ENCODE measurements at places on chromosomes 2 and 18.

DNA sequence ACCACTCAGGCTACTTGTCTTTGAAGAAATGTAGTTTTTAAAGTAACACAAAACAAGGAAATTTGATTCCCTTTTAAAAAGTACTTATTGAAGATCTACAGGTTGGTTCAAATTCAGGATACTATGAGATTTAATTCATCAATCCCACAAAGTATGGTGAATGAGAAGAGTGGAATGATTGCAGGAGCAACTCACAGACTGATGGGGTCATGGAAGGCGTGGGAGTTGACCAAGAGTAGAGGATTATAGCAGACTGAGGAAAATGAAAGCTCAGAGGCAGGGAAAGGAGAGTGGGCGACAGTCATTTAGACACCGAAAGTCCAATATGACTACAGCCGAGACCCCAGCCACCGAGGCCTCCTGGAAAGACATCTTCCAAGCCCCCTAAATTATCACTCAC lies 12.5 kb upstream of the DAPL1 start:
- no peak for DNase-seq

GRCh38 chr18:49178321-49178720 lies 227.6 kb upstream of the SMAD7 start:
- DNase-seq, result no peak

GRCh38 chr18:79424008-79424565 lies 28.4 kb downstream of the NFATC1 start:
- DNase-seq, result no peak

DNA sequence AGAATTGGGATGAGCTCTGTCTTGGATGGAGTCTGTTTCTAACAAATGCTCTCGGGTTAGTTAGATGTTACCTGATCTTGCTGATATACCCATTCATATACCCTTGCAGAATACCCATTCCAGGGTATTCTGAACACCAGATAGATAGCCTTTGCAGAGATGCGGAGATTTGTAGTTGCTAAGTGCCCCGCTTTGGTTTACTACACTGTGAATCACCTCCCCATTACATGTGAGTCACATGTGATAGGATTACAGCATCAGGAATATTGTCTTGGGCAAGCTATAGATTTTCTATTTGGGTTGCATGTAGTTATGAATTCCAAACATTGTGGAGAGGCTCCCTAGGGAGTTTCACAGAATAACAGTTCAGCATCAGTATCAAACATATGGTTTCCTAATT lies 3.8 kb downstream of the VSNL1 start:
- DNase-seq, result no peak

DNA sequence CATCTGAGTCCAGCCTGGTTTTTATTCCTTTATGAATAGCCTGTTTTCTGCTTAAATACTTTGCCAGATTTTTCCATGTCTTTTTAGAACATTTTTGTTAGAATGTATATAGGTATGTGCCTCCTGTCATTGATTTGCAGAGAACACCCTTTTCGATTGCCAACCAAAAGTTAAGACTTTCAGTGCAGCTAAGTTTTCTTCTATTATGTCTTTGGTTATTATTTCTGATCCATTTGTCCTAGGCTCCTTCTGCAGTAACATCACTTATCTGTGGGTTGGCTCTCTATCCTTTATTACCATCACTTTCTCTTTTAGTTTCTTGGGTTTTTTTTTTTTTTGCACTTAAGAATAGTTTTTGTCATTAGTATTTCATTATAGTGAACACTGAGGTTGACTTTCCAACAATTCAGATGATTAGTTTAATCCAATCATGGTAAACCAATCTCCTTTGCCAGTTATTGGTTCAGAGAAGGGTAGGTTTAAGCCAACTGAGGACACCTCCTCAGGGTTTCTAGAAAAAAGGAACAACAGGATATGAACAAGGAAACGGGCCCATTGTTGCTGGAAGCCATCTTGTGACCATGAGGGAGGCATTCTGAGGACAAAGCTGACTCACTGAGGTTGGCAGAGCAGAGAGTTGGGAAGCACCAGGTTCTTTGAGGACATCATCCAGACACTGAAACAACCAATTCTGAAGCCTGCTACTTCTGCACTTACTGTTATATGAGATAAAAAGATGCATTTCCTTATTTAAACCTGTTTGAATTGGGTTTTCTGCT lies 37.9 kb upstream of the GBX2 start:
- no peak for DNase-seq

DNA sequence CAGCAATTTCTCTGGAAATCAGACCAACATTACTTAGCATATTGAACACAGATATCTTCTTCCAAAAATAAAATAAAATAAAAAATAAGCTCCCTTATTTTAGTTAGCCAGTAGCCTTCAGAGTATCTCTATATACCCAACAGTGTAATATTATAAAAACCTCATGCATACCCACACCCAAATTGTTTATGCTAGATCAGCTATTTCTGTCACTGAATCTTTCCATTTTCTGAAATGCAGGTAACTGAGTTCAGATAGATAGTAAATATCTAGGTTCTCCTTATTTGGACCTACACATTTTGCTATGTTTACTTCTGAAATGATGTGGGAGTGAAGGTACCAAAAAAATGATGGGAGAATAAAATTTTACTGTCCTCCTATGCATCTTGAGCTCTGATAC lies 39.9 kb downstream of the TTC21B start:
- no peak for DNase-seq

- DNase-seq, result no peak
These were observed 55.3 kb upstream of the YWHAQ start for GRCh38 chr2:9686061-9686460.

- no peak for DNase-seq
These were observed 95.5 kb downstream of the ARL4C start for GRCh38 chr2:234401426-234401825.

DNA sequence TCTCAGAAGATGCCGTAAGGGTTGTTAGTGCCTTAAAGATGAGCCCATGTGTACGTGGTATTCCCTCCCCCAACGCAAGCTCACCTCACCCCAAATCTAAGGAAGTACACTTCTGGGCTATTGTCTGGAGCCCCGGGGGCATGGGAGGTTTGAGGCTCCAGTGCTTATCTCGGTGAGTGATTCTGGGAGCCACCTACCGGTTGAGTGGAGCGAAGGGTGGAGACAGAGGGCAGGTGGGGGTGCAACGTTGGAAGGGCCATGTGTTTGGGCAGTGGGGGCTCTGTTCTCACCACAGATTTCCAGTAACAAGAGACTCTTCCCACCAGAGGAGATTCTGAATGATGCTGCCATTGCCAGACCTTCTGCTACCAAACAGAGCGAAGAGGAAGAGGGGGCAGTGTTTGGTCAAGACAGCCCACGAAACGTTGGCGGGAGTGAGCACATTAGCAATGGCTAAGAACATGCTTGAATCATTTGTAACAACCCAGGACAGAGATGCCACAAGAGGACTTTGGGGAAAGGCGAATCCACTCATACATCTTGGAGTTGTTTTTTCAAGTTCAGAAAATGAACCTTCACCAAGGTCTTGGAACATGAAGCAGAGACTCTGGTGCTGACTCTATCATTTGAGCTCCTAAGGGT lies 38.7 kb downstream of the TWIST2 start:
- DNase-seq, result no peak

DNA sequence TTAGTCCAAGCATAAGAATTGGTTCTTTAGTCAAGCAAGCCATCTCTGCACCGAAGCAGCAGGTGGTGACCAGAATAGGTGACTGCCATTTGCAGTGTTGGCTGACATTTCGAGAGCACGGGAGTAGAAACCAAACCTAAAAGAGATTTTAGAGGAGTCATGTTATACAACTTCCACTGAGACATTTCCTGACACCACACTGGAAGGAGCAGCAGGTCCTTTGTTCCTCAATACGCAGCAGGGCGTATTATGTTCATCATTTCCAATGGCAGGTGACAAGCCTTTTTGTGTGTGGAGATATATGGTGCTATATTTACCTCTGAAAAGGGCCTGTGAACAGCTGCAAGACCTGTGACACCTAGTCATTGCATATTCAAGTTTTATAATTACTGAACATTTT lies 418.8 kb upstream of the NETO1 start:
- no peak for DNase-seq

- no peak for DNase-seq
These were observed 8.7 kb downstream of the CAPN13 start for GRCh38 chr2:30798536-30798991.

GRCh38 chr2:10136101-10136934 lies 13.8 kb downstream of the RRM2 start:
- DNase-seq, result no peak

GRCh38 chr2:77720115-77720514 lies 197.9 kb upstream of the LRRTM4 start:
- no peak for DNase-seq

DNA sequence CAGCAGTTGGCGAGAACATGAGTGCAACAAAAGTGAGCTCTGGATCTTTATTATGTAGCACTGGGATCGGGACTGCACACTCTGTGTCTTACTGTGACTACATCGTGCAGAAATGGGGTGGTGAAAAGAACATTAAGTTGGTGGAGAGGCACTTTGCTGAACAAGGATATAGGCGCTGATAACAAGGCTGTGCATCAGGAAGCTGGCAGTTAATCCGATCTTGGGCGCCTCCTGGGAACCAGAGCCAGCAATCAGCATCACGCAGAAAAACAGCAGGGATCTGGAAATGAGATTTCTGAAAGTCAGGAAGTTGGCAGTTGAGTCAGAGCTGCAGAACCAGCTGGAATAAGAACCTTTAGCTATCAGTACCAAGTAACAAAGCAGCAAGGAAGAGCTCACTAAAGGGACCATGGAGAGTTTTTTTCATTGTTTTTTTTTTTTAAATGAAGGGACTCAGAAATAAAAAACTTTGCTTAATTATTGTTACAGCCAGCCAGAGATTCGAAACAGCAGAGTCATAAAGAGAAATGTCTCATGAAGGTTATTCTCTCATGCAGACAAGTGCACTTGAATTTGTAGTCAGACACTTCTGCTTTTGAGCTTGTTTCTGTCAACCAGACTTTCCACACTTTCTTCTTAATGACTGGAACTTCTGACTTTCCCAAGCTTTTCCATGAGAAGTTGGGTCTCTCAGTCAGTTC lies 22.8 kb upstream of the MYO3B start:
- DNase-seq, result no peak

GRCh38 chr2:216554286-216554685 lies 55.6 kb downstream of the RPL37A start:
- no peak for DNase-seq

DNA sequence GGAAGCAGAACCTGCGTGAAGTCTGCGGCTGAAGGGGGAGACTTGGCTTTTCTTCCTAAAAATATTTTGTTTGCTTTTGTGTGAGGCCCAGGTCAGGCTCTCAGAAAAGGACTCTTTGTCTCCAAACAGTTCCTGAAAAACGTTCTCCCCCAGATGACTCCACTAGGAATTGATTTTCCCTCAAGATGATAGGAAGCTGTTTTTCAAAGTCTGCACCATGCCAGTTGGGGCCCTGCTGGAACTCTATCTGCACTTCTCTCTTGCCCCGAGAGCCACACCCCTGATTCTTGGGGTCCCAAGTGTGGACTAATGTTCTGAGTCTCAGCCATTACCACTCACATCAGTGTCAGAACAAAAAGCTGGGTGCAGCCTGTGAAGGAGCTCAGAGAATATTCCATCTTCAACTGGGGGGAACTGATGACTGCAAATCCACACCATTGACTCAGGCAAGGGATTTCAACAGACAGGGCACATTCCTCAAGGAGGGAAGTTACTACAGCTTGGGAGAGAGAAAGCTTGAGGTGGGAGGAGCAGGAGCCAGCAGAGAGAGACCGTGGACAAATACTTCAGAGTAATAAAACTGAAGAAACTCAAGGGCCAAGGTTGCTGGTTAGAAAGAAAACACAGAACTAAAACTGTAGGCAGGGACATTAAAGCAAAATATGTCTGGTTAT lies 768.3 kb downstream of the RNF144A start:
- no peak for DNase-seq

- no peak for DNase-seq
These were observed 152.0 kb downstream of the CAPN13 start for GRCh38 chr2:30655211-30655610.

GRCh38 chr18:64260810-64261209 lies 111.9 kb upstream of the LINC00305 start:
- no peak for DNase-seq

DNA sequence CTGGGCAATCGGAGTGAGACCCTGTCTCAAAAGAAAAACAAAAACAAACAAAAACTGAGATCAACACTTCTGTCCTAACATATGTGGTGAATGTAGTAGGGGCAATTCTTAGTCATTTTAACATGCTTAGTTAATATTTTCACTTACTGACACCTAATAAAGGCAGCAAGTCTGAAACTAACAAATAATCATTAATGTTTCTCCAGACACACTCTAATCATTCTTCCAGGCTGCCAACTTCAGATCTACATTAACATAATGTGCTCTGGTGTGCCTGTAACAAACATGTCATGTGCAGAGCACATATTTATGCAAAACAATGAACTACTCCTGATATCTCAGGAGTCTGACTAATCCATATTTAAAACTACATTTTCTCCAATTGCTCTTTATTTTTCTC lies 6.0 kb downstream of the KRCC1 start:
- no peak for DNase-seq

DNA sequence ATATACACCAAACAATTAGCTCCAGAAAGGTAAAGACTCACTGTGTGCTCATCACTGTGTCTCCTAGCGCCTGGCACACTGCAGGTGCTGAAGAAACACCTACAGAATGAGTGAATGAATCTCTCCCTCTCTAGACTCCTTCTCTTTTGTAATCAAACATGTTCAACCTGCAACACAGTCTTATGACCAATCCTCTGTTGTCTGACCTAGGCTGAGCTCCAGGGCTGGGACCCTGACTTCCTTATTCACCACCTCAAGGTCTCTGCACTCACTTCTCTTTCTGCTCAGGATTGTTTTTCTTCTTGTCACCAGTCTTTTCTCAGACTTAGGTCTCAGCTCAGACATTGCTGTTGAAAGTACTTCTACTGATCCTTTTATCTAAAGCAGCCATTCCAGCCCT lies 9.8 kb downstream of the CKAP2L start:
- no peak for DNase-seq

DNA sequence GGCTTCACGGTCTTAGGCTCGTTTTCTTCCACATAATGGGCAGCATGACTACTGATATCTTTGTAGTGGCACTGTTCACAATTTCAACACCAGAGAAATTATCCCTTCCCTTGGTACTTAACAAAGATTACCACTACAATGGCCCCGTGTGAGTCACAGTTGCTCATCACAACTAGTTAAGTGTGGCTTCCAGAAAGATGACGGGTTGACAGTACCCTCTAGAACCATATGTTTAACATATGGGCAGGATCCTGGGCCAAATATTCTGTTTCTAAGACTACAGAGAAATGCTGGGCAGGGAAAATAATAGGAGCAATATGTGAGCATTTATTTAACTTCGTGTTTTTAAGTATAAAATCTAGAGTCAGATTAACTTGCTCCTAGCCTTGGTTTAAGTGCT lies 780.1 kb upstream of the LINC00305 start:
- DNase-seq, result no peak

DNA sequence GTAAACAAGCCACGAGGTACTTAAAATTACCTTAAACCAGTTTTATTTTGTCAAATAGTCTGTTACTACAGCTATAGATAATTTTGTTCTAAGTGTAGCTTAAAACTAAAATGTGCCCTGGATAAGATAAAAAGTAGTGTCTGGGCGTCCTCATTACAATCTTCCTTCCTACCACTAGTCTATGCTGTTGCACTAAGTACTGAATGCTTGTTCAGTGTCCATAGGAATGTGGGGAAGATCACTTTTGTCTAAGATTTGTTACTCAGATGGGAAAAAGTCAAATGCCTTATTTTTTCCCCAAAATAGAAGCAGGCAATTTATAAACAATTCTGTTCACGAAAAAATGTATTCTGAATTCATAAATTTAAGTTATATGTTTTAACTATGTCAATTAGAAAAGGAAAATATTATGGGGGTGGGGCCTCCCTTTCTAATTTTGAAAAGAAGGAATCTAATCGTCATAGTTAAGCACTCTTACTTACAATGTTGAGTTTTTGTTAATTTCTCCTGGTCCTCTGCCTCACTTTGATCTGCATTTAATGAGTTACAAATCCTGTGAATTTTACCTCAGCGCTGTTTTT lies 140.4 kb upstream of the VRK2 start:
- no peak for DNase-seq
